ENCODE measurements at places on chromosomes 13 and 19. TPM values are rescaled to one million over a fixed set of nuclear protein-coding genes. Genes with fewer than 3 reads are reported as not detected.
A peak's percentile ranks its signal among the peaks of the same experiment; 100 is the strongest.

GJB6 gene
- total RNA-seq, result not detected

NLRP9 gene
- not detected for total RNA-seq

KCNK6 gene
- 4.4 TPM for total RNA-seq

ZNF154 gene
- 1.1 TPM for total RNA-seq

ZNF835 gene
- total RNA-seq, result not detected

CD33 gene
- total RNA-seq, result 0.11 TPM

MAU2 gene
- 26.4 TPM for total RNA-seq

SLC6A16 gene
- total RNA-seq, result 0.11 TPM

TMPRSS9 gene
- not detected for total RNA-seq

PDE4C gene
- 0.17 TPM for total RNA-seq

DNA sequence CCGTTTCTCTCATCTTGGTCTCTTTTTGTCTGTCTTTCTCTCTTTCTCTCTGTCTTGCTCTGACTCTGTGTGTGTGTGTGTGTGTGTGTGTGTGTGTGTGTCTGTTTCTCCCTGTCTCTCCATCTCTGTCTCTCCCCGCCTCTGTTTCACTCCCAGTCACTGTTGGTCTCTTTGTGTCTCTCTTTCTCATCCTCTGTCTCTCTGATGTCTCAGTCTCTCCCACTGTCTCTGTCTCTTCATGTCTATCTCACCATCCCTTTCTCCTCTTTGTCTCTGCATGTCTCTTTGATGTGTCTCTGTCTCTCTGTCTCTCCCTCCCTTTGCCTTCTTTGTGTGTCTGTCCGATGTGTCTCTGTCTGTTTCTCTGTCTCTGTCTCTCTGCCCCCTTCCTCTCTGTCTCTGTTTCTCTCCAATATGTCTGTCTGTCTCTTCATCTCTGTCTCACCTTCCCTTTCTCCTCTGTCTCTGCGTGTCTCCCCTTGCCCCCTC lies 2.5 kb downstream of the NFIC start:
- peak; percentile 58 for DNase-seq

- DNase-seq, result no peak
These were observed at the start of gene DBP for GRCh38 chr19:48636859-48637448. DBP (minus strand) TSS chr19:48637379; CDS start chr19:48636994, 385 bp downstream.

- no peak for DNase-seq
These were observed 13.6 kb downstream of the ACP4 start for GRCh38 chr19:50803633-50804419.

- DNase-seq, result no peak
These were observed 17.4 kb upstream of the POMP start for GRCh38 chr13:28641600-28641926.

DNA sequence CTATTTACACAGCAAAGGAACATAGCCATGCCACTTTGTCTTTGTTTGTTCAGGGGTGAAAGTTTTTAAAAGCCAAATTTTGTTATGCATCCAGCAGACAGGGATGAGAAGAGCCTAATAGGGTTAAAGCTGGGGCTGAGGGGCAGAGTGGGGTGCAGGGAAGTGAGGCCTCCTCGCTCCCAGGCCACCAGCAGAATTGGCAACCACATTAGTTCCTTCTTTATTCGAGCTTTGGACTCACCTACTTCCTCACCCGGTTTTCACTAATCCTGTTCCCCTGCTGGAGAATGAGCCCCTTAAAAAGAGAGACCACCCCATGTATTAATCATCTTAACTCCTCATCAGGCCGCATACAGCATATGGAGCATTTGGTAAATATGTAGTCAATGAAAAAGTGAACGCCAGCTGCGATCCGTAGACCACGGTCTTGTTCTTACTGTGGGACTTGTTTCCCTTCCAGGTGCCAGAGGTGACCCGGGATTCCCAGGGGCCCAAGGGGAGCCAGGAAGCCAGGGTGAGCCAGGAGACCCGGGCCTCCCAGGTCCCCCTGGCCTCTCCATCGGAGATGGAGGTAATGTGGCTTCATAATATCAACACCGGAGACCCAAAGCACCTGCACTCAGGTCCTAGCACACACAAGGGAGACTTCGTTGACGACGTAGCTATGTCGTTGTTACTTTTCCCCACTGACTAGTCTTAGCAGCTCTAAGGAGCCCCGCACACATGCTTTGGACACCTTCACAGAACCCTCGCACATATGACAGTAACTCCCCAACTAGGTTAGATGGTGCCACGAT lies 112.1 kb downstream of the RAB20 start:
- DNase-seq, result no peak

DNA sequence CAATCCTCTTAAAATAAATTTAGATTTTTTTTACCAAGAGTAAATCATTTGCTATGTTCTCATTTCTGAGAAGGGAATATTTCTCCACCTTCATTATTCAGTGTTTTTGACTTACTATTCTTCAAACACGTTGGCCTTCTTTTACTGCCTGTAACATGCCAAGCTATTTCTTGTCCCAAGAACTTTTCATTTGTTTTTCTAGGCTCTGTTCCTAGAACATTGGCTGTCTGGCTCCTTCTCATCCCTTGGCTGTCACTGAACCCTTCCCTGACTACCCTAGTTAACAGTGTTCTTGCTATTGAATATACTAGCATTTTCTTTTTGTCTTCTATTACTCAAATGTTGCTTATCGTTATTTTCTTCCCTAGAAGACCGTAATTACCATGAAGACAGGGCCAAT lies 248.1 kb downstream of the ITGBL1 start:
- DNase-seq, result peak; percentile 73

GRCh38 chr19:3073159-3073563 lies 10.9 kb upstream of the TLE5 start:
- peak; percentile 81 for DNase-seq

DNA sequence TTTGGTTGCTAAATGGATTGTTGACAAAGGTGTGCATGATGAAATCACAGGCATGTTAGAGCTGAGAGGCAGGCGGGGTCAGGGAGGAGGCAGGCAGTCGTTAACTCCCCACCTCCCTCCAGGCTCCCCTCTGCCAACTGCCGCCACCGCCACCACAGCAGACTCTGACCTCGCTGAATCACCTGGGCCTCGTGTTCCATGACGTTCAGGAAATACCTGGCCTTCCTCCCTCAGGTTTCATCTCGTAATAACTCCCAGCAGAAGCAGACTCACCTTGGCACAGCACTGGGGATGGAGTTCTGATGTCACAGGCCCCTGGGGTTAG lies 198.5 kb downstream of the KATNAL1 start:
- no peak for DNase-seq

DNA sequence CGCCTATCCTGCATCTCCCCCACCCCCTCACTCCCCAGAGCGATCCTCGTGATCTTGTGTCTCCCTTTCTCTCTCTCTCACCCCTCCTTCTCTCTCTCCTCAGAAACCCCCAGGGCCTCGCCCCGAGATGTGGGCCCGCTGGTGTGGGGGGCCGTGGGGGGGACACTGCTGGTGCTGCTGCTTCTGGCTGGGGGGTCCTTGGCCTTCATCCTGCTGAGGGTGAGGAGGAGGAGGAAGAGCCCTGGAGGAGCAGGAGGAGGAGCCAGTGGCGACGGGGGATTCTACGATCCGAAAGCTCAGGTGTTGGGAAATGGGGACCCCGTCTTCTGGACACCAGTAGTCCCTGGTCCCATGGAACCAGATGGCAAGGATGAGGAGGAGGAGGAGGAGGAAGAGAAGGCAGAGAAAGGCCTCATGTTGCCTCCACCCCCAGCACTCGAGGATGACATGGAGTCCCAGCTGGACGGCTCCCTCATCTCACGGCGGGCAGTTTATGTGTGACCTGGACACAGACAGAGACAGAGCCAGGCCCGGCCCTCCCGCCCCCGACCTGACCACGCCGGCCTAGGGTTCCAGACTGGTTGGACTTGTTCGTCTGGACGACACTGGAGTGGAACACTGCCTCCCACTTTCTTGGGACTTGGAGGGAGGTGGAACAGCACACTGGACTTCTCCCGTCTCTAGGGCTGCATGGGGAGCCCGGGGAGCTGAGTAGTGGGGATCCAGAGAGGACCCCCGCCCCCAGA lies 12.8 kb upstream of the TOMM40 start:
- DNase-seq, result no peak

DNA sequence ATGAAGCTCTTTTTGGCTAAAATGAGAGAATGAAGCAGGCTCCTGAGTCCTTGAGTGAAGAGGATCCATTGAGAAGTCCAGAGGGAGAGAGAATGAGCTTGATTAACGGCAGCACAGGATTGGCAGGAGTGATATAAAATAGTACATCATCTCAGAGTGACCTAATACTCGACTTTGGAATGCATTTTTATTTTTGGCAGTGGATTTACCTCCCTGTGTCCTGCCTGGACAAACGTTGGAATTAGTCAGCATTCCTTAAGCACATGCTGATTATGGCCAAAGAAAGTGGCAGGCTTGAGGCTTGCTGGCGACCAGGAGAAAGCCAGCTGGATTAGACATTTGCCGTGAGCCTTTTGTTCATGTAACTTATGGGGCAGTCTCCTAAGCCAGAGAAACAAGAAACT lies 22.9 kb downstream of the LRCH1 start:
- DNase-seq, result peak; percentile 86

- peak; percentile 28 for DNase-seq
These were observed 5.6 kb upstream of the PKN1 start for GRCh38 chr19:14427461-14427860.

- no peak for DNase-seq
These were observed 10.6 kb downstream of the ERVV-2 start for GRCh38 chr19:53055117-53055516.

GRCh38 chr19:46283771-46284170 lies 13.1 kb upstream of the HIF3A start:
- DNase-seq, result no peak

- no peak for DNase-seq
These were observed 1040.6 kb upstream of the SLC10A2 start for GRCh38 chr13:104106705-104107393.

GRCh38 chr19:49256691-49257090 lies 68.3 kb downstream of the SLC6A16 start:
- DNase-seq, result no peak

DNA sequence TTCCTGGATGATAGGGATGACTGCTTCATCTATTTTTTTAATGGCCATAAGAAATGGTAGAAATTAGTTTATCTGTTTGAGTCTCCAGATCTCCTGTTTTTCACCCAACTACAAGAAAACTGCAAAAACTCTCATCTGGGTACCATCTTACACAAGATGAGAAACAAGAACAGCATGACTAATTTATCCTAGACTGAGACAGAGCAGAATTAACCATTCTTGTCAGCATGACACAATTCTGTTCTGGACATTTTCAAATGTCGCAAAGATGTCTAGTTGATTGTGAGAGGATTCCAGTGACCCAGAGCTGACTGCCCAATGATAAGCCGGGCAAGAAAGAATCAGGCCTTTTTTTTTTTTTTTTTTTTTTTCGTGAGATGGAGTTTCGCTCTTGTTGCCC lies 12.8 kb downstream of the ZNF43 start:
- DNase-seq, result no peak

DNA sequence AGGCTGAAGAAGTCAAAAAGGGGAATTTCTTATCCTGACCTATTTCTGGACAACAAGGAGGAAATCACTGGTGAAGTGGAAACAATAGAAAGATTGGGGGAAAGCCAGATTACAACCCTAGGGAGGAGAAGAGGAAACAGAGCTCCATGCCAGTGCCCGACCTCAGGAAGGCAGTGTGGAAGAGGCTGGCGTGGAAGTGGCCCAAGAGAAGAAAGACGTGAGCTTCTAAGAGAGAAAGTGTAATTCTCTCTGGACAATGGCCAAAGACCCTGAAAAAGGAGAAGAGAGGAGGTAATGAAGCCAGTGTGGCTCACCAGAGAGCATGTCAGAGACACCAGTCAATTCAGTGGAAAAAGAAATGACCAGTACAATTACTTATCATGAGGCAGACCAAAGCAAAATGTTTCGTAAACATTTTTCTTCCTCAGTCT lies 52.6 kb upstream of the URAD start:
- no peak for DNase-seq

GRCh38 chr13:46320406-46320805 lies 66.6 kb downstream of the RUBCNL start:
- no peak for DNase-seq
